ENCODE measurements at places on chromosomes 7 and 10.

- DNase-seq = no peak
These were observed 82.0 kb downstream of the MICALL2 start for GRCh38 chr7:1377111-1377909.

GRCh38 chr7:115359955-115360354 lies 438.1 kb downstream of the MDFIC start:
- DNase-seq = no peak

DNA sequence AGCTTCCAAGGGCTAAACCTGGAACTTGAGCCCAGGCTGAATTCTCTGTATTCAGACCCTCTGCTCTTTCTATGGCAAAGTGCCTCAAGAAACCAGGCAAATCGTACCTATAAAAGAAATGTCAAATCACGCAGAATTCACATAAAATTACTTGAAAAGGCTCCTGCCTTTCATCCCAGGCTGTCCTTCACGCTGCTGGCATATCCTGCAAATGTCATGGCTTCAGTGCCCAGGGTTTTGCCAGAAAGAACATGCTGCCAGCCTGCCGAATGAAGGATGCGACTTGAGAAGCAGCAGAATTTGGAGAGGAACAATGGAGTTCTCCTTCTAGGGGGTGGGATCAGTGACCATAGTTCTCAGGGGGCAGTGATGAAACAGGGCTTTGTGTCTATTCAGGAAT lies 602.5 kb upstream of the GALNT17 start:
- DNase-seq = no peak

DNA sequence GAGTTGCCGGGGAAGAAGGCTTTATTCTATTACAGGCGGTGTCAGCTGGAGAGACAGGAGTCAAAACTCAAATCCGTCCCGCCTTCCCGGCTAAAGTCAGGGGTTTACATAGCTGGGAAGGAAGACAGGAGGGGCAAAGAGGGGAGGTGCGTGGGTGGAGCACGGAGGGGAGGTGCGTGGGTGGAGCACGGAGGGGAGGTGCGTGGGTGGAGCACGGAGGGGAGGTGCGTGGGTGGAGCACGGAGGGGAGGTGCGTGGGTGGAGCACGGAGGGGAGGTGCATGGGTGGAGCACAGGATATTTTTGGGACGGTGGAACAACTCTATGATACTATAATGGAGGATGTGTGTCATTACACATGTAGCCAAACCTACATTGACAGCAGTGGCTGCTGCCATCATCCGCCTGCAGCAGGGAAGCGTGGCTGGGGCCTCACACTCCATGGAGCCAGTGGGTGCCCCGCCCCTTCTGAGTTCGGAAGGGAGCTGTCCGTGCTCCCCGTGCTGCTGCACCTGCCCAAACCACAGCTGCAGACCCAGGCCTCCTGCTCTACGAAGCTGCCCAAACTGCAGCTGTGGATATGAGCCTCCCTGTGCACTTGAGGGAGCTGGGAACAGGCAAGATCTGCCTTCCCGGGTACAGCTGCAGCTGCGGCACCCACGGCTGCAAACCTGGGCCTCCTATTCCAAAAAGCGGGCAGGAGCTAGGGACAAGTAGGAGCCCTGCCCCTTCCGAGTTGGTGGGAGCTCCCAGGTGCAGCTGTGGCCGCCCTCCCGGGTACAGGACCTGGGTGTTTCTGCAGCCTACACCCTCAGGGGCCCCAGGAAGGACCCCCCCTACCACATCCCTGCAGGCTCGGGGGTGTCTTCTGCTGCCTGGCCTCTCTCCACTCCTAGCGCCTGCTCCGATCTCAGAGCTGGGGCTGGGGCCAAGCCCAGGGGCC lies 119.4 kb downstream of the DYNC2I1 start:
- no peak for DNase-seq

DNA sequence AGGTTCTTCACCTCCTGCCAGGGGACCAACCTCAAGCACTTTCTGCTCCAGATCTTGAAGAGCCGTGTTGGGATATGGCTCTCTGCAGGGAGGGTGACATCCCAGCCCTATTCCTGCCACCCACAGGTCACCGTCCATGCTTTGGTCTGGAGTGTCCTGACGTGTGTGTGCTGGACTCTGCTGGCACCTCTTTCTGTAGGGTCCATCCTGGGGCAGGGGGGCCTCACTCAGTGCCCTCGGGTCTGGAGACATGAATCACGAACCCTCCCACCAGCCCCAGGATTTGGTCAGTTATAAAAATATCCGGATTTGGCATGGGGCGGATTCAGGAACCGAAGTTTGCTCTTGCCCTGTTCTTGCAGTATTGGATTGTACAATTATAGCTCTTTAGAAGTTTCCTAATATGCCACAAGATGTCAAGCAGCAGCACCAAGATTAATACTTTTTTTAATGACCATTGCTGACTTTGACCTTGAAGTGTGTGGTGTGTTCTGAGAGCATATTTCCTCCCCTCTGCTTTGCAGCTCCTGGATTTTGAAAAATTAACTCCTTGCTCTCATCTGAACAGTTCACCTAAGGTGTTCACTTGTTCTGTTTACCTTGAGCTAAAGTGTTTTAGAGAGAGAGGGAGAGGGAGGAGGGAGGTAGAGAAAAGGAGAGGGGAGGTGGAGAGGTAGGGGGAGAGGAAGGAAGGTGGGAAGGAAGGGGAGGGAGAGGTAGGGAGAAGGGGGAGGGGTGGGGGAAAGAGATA lies 95.4 kb upstream of the SHH start:
- DNase-seq = no peak

- DNase-seq = no peak
These were observed 348.5 kb downstream of the CXCL12 start for GRCh38 chr10:44036425-44036824.

DNA sequence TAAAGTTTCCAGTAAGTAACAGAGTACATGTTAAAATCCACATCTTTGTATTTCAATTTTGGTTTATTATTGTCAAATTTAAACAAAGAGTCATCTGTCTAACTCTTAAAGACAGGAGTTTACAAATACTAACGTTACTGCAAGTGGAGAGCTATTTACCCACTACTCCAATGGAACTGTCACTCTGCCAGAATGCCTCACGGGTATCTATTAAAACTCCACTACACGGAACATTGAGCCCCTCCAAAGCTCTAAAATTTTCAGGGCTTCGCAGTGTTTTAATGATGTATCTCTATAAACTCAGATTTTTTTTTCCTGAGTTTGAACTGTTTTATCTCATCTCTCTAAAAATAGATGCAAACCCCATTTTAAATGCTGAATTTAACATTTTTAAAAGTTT lies 388.7 kb upstream of the SEMA3A start:
- no peak for DNase-seq

GRCh38 chr7:141754939-141755338 lies 9.0 kb upstream of the TAS2R3 start:
- DNase-seq = peak; percentile 62

GRCh38 chr10:43471935-43472720 lies 35.2 kb downstream of the ZNF487 start:
- DNase-seq = no peak

DNA sequence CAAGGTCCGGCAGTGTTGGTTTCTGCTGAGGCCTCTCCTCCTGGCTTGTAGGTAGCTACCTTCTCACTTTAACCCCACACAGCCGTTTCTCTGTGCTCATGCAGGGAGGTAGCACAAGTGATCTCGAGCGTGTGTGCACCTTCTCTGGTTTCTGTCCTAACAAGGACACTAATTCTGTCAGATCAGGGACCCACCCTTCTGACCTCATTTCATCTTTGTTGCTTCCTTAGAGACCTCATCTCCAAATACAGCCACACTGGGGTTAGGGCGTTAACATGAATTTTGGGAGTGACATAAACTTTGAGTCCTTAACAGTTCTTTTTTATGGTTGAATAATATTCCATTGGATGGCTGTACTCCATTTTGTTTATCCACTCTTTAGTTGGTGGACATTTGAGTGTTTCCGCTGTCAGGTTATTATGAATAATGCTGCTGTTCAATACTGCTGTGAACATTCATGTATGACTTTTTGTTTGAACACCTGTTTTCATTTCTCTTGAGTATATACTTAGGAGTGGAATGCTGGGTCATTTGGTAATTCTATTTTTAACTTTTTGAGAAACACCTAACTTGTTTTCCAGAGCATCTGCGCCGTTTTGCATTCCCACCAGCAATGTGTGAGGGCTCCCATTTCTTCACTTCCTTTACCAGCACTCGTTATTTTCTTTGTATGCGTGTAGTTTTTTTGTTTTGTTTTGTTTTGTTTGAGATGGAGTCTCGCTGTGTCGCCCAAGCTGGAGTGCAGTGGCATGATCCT lies 57.5 kb downstream of the LCOR start:
- no peak for DNase-seq

DNA sequence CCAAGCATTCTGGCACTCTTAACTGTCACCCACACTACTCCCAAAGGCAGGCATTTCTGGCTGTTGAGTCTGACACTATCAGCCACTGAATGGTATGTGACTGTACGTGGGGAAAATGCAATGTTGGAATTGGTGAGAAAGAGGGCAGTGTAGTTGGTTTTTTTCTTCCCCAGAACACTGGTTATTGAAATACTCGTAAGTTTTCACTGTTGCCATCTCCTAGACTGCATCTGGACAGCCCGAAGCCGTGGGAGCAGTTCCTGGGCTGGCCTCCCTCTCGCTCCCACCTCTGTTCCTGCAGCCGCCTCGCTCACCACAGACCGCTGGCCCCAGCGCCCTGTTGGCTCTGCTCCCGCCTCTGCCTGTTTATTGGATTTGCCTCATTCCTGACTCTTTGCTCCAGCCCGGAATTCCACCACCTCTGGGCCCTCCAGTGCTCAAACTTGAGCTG lies 5.7 kb downstream of the PLCE1 start:
- DNase-seq = no peak

- DNase-seq = no peak
These were observed 143.6 kb downstream of the HBP1 start for GRCh38 chr7:107312418-107312817.

GRCh38 chr10:130231251-130231741 lies 95.1 kb downstream of the GLRX3 start:
- no peak for DNase-seq

- DNase-seq = no peak
These were observed 29.0 kb upstream of the GNA12 start for GRCh38 chr7:2873146-2873545.

DNA sequence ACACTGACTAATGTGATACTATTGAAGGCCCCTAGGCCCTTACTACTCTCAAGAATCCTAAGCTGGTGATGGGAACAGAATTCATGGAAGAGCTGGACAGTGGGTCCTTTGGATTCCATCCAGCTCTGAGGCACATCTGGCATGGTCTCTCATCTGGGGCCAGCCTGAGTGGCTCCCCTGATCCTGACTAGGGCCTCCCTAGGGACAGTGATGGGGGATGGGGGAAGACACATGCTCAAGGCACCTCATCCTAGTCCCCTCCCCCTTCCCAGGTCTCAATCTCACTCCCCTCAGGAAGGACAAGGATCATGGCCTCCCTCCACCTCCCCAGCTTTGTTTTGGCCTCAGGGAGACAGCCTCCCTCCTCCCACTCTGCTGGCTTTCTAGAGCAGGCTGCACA lies 1.8 kb downstream of the KCNIP2 start:
- DNase-seq = no peak

DNA sequence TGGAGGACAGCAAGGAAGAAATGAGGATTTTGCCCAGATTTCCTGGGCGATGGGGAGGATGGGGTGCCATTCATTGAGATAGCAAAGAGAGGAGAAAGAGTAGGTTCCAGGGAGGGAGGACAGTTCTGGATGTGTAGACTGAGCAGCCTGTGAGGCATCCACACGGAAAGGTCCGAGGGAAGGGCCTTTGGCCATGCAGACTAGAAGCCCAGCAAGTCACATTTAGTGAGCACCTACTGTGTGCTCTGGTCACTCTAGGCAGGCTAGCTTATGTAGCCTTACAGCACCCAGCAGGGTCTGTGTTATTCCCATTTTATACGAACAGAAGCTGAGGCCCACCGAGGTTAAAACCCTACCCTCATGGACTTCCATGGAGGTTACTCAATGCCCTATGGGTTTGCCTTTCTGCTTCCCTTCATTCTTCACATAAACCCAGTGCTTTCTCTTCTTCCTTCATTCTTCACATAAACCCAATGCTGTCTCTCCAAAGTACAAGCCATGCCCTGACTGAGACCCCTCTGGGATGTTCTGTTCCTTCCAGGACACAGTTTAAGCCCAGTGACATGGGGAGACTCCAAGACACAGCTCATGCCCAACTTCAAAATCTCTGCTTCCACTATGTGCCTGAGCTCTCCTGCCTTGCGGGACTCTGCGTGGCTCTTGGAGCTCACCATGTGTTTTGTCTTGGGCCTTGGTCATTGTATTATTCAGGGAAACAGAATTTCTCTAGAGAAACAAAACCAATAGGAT lies 13.7 kb downstream of the IL2RA start:
- DNase-seq = no peak

DNA sequence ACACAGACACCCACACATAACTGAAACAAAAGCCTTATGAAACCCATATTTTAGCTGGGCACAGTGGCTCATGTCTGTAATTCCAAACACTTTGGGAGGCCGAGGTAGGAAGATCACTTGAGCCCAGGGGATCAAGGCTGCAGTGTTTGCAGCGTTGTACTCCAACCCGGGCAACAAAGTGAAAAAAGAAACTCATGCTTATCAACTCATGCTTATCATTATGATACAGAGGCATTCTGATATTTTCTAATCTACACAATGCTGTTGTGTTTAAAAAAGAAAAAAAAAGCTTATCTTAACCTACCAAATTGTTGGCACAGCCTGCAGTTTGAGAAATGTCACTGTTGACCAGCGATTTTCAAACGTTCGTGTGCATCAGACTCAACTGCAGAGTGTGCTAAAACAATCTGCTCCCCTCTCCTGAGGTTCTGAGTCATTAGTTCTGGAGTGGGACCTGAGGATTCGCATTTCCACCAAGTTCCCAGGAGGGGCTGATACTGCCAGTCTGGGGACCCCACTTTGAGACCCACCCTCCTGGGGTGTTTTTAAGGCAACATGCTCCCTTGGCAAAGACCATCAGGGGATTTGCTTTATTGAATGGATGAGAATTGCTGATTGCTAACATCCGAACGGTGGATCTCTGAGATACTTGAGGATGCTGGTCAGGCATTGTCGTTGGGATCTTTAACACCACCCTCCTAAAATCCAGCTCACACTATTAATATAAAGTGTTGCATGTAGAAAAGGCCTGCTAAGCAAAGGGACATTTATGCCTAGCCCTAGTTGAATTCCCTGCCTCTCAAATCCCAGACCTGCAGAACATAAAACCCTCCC lies 16.2 kb downstream of the CHST3 start:
- DNase-seq = no peak

DNA sequence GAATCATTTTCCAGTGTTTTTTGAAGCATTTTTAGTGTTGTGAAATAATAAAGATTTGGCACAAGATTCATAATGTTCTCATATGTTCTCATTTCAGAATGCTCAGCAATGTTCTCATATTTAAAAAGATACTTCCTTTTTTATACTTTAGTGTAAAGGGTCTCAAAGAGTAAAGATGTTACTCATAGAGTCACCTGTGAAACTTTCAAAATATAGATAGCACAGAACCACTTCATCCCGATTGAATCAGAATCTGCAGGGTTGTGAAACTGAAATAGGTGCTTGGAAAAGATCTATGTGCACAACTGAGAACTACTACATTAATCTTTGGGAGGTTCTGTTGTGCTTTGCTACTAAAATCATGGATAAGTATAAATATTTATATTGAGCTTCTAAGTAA lies 144.7 kb downstream of the MDFIC start:
- no peak for DNase-seq
